ENCODE measurements at places on chromosomes 5 and 9. TPM values are rescaled to one million over a fixed set of nuclear protein-coding genes. Genes with fewer than 3 reads are reported as not detected.
A peak's percentile ranks its signal among the peaks of the same experiment; 100 is the strongest.

DNA sequence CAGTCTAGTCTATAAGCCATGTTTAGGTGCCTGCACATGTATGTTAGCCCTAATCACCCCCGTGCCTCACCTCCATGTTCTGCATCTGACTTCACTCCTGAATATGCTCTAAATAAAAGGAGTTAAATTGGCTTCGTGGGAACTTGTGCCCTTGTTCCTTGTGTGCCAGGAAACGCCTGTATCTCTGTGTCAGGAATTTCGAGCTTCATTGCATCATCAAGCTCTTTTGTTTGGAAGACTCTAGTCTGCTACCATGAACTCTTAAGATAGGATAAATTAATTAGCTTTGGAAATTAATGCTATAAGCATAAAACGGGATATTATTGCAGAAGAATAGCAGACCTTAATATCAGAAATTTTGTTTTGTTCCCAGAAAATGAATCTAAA is 99.2 kb downstream of the ADCY2 start:
- DNase-seq = no peak

CYFIP2 gene
- 34.6 TPM for polyA plus RNA-seq

DNA sequence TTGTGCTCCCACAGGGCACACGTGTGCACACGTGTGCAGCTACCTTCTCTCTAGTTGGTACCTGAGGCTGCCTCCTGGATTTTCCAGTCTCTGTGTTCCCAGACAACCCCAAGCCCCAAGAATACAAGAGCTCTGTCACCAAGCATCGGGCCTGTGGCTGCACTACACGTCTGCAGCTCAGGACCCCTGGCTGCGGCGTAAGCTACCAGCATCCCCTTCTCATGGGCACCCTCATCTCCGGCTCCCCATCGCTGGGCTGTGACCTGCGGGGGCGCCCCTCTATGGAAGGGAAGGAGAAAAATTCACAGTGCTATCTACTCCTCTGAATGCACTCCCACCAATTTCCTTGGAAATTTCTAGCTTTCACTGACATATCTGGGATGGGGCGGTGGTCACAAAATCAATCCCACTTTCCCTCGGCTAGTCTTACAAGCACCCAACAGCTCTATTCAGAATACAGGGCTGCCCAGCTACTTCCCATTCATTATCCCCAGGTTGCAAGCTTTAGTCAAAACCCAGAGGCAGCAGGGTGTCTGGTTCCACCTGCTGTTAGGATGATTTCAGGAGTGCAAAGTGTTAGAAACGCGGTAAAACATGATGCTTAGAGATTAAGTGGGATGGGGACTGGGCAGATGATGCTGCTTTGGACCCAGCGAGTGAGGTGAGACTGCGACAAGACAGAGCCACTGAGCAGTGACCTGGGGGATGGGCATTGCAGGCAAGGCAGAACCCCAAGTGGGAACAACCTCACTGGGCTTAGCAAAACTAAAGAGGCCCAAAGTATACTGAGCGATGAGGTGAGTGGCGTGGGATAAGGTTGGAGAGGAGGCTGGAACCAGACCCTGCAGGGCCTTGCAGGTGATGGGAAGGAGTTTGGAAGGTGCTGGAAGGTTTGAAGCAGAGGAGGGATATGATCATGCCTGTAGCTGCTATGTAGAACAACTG is 121.7 kb downstream of the KCNIP1 start:
- DNase-seq = no peak

DNA sequence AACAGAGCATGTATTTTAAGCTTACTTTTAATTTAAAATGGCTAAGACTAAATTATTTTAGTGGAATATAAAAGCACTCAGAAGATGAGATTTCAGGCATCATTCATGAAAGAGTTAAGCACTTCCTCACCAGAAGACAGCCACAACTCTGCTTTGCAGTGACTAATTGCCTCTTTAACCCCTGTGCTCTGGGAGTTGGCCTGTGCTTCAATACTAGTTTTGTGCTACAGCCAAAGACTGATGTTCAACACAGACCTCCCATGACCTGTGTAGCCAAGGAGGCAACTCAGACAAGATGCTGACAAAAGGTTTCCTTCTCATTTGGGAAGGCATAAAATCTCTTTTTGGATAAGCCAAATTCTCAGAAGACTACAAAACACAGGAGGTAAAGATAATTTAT is 353.5 kb downstream of the FBXL17 start:
- no peak for DNase-seq

GRCh38 chr5:129717751-129718310 is 30.1 kb upstream of the MINAR2 start:
- peak; percentile 20 for DNase-seq
